Osteoblast (primary cell): ENCODE measurements at places on chromosomes 1 and 21. TPM values are rescaled to one million over a fixed set of nuclear protein-coding genes. Genes with fewer than 3 reads are reported as not detected.

PPP2R5A gene
- total RNA-seq: 21.4 and 24.8 TPM in 2 replicates

TMEM125 gene
- not detected in 2 replicates for total RNA-seq

MAN1C1 gene
- 16.3 and 28.0 TPM in 2 replicates for total RNA-seq

DNA sequence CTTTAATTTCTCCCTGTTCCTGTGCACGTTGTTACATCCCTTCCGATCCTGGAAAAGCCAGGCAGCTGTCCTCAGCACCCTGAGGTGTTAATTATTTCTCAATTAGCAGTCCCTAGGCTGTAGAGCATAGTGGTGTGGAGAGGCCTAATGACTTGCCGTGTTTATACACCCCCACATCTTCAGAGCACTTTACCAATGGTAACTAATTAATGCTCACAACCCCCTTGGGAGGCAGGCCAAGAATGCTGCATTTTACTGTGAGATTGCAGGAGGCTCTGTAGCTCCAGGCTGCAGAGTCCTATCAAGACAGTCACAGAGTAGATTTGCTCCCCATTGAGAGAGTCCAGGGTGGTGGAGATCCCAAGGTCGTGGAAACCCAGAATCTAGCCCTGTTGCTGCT, 2.4 kb upstream of the PARS2 start:
- no peak for DNase-seq

DNA sequence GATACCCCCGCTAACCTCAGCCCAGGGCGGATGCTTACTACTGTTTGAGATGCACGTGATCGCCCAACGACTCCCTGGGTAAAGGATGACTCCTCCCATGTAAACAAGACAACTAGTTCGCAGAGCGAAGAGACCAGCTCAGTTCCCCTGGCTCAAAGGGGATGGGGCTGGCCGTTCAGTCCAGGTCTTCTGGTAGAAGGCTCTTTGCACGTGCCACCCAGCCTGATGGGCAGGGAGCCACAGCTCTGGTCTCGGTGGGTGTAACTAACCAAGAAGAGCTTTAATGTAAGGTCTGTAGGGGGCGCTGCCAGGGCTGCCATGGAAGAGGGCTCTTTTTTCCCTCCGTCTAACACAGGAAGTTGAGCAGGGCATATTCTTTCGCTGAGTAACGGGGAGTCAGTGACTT, 49.4 kb upstream of the PARP1 start:
- no peak for DNase-seq

SLC2A5 gene
- total RNA-seq: 11.2 and 22.4 TPM in 2 replicates
